ENCODE measurements at places on chromosomes 12 and 14. TPM values are rescaled to one million over a fixed set of nuclear protein-coding genes. Genes with fewer than 3 reads are reported as not detected.

KRT6B gene
- not detected for total RNA-seq

GSG1 gene
- total RNA-seq: not detected

- no peaks in the 10 kb centered on the region for H3K4me1 ChIP-seq
- DNase-seq: no peak
- H3K27ac ChIP-seq: no peak overlapping the region
- no peaks in the 10 kb centered on the region for H3K36me3 ChIP-seq
- H3K27me3 ChIP-seq: peaks cover 9% of the 10 kb centered on the region
- no peak overlapping the region for H3K4me3 ChIP-seq
Measured at GRCh38 chr14:104318558-104319490, 180.4 kb downstream of the KIF26A start.

SLC7A7 gene
- total RNA-seq: 1.0 TPM

GRCh38 chr12:98730412-98730811 lies 85.3 kb downstream of the APAF1 start:
- H3K27me3 ChIP-seq: no peaks in the 10 kb centered on the region
- H3K4me1 ChIP-seq: no peaks in the 10 kb centered on the region
- no peak overlapping the region for H3K4me3 ChIP-seq
- DNase-seq: no peak

GRCh38 chr12:66242311-66242710 lies 53.3 kb downstream of the IRAK3 start:
- H3K4me1 ChIP-seq: no peaks in the 10 kb centered on the region
- DNase-seq: no peak
- H3K27me3 ChIP-seq: peaks cover 36% of the 10 kb centered on the region
- no peak overlapping the region for H3K4me3 ChIP-seq

SLC39A9 gene
- total RNA-seq: 47.9 TPM
